ENCODE measurements at places on chromosomes 5 and 9.

GRCh38 chr5:151682751-151683331 lies 3.9 kb downstream of the SPARC start:
- peak; percentile 43 for DNase-seq

GRCh38 chr5:132510076-132510475 lies 19.5 kb upstream of the IRF1 start:
- DNase-seq, result peak; percentile 96

DNA sequence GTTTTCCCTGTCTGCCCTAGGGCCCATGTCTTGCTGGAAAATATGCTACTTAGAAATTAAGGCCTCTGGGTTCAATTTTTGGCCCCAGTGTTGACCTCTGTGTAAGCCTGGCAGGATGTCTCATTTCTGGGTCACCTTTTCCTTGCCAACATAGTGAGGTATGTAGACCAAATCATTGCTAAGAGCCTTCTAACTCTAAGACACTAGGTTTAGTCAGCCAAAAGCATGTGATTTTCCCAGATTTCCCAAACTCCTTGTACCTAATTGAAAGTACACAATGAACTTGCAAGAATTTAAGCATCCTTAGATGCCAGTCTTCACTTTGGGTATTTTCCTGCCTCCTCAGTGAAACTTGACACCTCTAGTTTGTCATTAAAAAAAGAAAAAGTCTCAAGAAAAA lies 77.0 kb downstream of the GALNT10 start:
- DNase-seq, result no peak

GRCh38 chr5:92836855-92837755 lies 743.9 kb downstream of the NR2F1-AS1 start:
- peak; percentile 81 for DNase-seq

GRCh38 chr5:180592176-180592575 lies 877 bp upstream of the SCGB3A1 start:
- DNase-seq, result no peak

- no peak for DNase-seq
Measured at GRCh38 chr5:150522504-150523414, 14.8 kb downstream of the NDST1 start.

- no peak for DNase-seq
Measured at GRCh38 chr9:78112406-78112805, 80.8 kb upstream of the GNAQ start.

DNA sequence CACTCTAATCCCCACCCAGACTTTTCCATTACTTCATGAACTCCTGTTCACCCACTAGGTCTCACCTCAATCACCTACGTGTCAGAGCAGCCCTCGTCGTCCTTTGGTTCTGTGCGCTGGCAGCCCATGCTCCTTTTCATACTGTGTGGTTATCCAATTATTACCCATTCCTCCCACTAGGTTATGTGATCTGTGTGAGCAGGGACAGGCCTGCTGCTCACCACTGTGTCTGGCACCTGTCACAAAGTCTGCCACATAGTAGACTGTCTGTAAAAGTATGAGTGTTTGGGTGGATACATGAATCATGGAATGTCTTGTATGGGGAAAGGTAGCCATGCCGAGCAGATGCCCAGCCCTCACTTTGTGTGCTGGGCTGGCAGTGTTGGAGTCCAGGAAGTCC lies 12.1 kb upstream of the SMAD5 start:
- no peak for DNase-seq

GRCh38 chr5:150264667-150265603 lies 24.6 kb downstream of the CAMK2A start:
- DNase-seq, result no peak

DNA sequence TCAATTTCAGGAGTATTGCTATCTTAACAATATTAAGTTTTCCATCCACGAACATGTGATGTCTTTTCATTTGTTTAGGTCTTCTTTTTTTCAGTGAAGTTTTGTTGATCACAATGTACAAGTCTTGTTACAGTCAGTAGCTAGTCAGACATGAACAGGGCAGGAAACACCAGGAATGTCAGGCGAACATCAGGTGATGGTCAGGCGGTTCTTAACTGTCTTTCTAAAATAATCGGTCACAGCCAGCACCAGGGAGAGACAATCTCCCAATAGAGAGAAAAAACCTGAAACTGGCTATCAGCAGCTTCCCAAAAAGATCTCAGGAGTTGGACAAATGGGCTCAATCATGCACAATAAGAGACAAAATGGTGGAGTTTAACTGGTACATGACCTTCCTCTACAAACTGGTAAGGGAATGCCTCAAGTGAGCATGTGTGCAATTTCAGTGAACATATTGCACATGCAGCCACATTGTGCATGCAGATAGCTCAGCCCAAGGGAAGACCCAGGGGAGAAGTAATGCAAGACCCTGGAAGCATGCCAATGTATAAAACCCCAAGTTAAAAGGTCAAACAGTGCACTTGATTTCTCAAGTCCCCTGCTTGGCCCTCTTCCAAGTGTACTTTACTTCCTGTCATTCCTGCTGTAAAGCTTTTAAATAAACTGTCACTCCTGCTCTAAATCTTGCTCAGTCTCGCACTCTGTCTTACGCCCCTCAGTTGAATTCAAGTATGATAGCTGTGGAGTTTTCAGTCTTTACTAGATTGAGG lies 176.1 kb upstream of the RASEF start:
- DNase-seq, result no peak

- no peak for DNase-seq
Measured at GRCh38 chr9:33307067-33307466, 16.8 kb downstream of the NFX1 start.

- DNase-seq, result peak; percentile 27
Measured at GRCh38 chr9:34501889-34502425, 20.8 kb downstream of the ENHO start.

DNA sequence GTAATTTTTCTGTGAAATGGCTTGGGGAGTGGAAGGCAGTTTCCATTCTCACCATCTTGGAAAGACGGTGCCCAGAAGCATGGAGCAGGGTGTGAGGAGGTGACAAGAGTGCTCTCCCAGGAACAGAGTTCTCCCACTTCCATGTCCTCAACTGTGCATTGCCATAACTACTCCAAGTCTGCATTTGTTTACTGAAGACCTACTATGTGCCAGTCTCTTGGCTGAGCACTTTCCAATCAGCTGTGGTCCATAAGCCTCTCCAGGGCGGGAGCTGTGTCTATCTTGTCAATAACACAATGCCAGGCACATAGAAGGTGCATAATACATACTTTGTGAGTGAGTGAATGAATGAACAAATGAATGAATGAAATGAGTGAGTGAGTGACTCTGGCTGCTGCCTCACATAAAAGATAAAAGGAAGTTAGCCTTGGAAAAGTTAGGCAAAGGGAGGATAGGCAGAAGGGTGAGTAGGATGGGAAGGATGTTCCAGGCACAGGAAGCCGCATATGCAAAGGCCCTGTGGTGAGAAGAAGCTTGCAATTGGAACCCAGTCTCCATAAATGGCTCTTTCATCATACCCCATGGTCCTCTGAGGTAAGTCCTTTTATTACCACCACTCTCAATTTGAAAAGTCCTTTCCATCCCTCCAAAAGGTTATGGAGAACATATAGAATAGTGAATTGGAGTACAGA lies 31.3 kb upstream of the SH3PXD2B start:
- DNase-seq, result no peak

GRCh38 chr5:170522211-170523141 lies 18.7 kb downstream of the KCNIP1 start:
- DNase-seq, result no peak

GRCh38 chr9:4750023-4750673 lies 9.1 kb upstream of the AK3 start:
- peak; percentile 61 for DNase-seq

DNA sequence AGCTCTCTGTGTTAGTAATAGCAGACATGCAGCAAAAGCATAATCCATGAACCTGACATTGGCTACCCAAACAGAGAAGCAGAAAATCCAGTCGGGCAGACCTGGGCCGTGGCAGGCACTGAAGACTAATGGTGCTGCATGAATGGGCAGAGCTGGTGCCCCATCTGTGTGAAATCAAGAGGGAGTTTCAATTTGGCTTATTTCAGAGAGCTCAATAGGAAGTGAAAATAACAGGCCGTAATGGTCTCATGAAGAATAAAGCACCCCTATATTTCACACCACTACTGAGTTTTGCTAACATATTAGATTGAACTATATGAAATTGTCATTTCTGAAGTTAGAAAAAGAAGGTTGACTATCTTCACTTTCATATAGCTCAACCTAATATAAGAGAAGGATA lies 149.7 kb downstream of the ENC1 start:
- DNase-seq, result no peak

DNA sequence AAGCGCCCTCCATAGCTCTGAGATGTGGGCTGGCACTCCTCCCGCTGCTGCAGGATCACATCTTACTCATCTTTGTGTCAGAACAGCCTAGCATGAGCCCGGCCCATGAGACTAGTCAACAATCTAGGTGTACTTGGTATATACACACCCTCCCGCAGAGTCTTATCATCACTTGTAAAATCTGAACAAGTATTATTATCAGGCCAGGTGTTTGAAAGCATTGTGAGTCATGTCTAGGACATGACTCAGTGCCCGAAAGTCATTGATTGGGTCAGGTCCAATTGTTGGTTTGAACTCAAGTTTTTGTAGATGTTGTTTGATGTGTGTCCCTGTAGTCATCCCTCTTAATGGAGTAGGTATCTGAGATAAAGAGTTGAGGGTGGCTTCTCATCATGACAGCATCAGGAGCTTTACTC lies 108.7 kb downstream of the CFAP90 start:
- no peak for DNase-seq

DNA sequence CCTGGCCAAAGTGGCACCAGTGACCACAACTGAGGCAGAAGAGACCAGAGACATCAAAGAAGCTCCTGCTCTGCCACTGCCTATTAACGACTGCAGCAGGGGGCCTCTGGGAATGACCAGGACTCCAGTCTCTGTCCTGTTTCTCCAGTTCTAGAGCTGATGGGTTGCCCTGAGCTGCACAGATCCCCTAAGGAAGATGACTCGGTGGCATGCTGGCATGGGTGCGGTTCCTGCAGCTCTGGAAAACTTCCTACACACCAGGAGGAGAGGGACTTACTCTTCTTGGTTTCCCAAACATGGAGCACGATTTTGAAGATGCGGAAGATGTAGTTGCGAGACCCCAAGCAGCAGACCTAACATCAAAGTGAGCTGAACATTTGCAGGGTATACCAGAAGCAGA lies 2.7 kb downstream of the SLIT3 start:
- no peak for DNase-seq

- no peak for DNase-seq
Measured at GRCh38 chr9:116694785-116695291, 7.7 kb downstream of the TRIM32 start.

DNA sequence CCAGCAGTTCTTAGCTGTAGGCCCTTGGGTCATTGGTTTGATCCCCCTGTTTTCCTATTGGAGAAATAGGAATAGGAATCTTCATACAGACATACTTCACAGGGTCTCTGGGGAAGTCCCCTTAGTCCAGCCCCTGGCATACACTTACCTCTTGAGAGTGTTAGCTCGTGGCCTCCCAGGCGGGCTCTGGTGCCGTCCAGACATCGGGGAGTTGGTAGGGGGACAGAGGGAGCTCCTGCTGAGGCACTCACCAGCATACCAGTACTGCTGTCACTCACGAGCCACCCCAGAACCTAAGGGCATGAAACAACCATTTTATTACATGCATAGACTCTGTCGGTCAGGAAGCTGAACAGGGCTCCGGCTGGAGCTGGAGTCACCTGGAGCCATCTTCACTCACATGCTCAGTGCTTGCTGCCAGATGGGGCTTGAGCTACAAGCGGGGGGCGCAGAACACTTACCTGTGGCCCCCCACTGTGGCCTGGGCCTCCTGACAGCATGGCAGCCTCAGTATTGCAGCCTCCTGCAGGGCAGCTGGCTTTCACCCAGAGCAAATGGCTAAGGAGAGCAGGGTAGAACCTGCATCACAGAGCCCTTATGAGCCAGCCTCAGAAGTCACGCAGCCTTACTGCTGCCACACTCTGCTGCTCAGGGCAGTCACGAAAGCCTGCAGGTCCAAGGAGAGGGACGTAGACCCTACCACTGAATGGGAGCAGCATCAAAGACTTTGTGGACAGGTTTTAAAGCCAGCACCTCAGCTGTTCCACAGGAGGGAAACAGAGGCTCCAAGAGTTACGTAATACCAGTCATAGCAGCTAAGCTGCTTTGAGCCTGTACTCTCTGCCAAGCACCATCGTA lies 58.3 kb upstream of the ANGPTL2 start:
- no peak for DNase-seq

GRCh38 chr9:106916466-106917235 lies 53.7 kb downstream of the ZNF462 start:
- DNase-seq, result peak; percentile 92

GRCh38 chr5:68464424-68464823 lies 248.9 kb downstream of the PIK3R1 start:
- DNase-seq, result peak; percentile 36

GRCh38 chr5:130555429-130555828 lies 609.6 kb downstream of the HINT1 start:
- DNase-seq, result no peak

GRCh38 chr9:113677057-113677456 lies 199.1 kb upstream of the ZNF618 start:
- DNase-seq, result no peak

GRCh38 chr5:5156471-5157082 lies 16.4 kb downstream of the ADAMTS16 start:
- no peak for DNase-seq

DNA sequence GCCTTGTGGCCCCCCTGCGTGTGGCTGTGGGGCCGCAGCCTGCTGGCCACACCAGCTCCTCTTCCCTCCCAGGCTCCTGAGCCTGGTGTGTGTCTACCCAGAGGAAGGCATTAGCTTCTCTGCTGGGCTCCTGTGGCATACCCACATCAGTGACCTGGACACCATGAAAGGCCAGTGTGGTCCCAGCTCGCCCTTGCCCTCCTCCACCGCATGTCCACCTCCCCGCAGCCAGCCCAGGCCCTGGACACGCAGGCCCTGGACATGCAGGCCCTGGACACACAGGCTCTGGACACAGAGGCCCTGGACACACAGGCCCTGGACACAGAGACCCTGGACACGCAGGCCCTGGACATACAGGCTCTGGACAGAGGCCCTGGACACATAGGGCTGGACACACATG lies 153.4 kb upstream of the PPP1R26 start:
- DNase-seq, result no peak

DNA sequence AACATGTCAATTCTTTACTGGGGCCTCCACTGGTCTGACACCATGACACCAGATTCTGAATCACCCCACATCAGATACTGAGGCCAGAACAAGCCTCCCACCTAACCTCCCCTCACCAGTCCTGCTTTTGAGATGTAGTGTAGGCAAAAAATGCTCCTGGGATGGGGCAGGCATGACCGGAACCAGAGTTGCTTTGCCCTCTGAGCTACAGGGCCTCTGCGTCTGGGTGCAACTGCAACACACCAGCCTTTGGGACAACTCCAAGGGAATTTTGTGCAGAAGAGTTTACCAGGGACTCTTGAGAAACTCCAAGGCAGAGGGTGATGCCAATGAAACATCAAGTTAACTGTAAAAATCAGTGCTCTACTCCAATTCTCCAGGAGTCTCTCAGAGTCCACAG lies 79.4 kb downstream of the SIL1 start:
- DNase-seq, result no peak

- DNase-seq, result no peak
Measured at GRCh38 chr5:68240202-68240601, 24.6 kb downstream of the PIK3R1 start.
